ENCODE measurements at places on chromosomes 4 and X.

DNA sequence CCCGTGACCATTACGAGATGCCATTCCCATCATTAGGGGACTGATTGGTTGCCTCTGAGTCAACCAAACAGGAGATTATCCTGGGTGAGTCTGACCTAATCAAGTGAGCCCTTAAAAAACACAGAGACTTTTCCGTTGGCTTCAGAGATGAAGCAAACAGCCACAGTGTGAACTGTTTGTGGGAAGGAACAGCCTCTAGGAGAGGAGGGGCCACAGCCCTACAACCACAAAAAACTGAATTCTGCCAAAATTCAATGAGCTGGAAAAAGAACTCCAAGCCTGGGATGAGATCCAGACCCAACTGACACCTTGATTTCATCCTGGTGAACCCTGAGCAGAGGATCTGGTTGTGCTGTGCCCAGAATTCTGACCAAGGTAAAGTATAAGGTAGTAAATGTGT, 31.3 kb upstream of the TBL1X start:
- DNase-seq = no peak

DNA sequence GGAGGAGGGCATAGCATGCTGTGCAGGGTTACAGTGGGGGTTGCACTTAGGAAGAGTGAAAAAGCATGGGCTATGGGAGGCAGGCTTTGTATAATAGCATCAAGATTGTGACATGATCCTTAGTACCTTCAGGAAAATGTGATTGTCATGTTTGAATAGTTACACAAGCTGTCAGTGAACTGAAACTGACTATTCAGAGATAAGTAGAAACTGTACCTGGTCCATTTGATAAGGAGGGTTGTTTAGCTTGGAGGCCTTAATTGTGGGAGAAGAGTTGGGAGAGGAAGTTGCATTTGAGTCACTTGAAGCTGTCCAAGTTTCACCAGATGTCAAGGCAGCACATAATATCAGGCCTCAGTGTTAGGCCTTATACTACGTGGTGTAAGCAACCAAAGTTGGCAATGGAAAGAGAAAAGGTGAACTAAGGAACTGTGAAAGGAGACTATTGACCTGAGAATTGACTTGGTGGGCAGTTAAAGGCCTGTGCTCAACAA, 85.0 kb downstream of the TEX13C start:
- no peak for DNase-seq

DNA sequence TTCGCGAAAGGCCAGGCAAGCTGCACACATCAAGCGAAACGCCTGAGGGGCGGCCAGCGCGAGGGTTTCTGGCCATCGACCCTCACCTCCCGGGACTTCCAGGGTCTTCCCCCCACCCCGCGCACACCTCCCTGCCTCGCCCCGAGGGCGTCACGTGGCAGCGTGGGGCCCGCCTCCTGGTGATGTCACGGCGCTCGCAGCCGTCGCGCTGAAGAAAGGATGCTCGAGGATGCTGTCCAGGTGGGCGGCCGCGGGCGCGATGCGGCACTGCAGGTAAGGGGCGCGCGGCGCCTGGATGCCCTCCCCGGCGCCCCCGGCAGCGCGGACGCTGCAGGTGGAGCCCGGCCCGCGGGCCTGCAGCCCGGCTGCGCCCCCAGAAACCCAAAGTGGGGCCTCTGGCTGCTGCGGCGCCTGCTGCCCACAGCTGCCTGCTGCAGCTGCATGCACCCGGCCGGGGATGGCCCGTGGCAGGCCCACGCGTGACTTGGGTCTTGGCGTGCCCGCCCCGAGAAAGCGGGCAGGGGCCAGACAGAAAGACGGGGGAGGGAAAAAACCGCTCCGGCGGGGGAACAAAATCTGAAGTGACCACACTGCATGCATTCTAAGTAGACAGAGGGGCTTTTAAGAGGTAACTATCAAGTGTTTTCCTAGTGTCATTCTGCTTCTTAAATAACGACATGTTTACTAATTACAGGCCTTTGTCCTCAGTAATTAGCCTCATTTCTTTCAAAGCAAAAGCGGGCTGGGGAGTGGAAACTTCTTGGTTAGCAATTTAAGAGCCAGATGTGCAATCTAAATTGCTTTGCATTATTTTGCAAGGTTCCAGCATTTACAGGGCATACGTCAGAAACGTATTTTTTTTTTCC, 1.7 kb downstream of the CLCN4 start:
- no peak for DNase-seq

DNA sequence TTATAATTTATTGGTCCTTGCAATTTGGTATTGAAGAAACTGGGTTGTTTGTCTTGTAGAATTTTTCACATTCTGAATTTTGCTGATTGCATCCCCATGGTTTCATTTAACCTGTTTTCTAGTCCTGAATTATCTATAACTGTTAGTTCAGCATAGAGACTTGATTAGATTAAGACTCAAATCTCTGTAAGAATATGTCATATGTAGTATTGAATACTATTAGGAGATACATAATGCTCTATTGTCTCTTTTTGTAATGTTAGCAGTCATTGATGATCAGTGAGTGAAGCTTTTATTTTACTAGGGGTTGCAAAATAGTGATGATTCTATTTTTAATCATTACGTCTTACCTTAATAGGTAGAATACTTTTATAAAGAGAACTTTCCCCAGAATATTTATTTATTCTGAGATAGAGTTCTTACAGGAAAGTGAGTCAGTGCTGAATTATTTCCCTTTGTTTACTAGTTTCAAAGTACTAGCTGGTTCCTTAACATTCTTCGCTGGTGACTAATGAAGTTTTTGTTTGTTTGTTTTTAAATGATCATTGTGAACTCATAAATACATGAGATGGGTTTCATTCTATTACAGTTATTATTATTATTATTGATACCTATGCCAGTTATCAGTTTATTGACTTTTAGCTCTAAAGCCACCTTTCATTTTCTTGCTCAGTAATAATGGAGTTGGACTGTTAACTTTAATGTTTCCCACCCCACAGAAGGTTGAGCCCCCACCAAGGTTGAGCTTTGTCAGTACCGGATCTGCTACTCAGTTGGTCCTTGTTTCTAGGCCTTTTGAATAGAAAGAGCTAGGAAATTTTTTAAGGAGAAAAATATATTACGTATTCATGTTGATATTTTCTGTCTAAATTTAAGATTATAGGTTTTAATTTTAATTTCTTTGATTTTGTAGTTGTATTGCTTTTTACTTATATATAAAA, 102.3 kb downstream of the LARP1B start:
- DNase-seq = no peak

GRCh38 chr4:6290256-6290655, 20.6 kb downstream of the WFS1 start:
- no peak for DNase-seq

Data from stimulated activated CD8-positive, alpha-beta memory T cell treated with anti-CD3 and anti-CD28 coated beads, Interleukin-4, amount 100 ng/mL, for 24 hours (primary cell).